ENCODE measurements at places on chromosomes 2 and 18.
A peak's percentile ranks its signal among the peaks of the same experiment; 100 is the strongest.

- no peak for DNase-seq
- H3K36me3 ChIP-seq = no peaks in the 10 kb centered on the region
- H3K4me3 ChIP-seq = no peak overlapping the region
- no peak overlapping the region for H3K27ac ChIP-seq
- H3K27me3 ChIP-seq = no peaks in the 10 kb centered on the region
Measured at GRCh38 chr18:21391074-21391673, 149.1 kb downstream of the GREB1L start.

DNA sequence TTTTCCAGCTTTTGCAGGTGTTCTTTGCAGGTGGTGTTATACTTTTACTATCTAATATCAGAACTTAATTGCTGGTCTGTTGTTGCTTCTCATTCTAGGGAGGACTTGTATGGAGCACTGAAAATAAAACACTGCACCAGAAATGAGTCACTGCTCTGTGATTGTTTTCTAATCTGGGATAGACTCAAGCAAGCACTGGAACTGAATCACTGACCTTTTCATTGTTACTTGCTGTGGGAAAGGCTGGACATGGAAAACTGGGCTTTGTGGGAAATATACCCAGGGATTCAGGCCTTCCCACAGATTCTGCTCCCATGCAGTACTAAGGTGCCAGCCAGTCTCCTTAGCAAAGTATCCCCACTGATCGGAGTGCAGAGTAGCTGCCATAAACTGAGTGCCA, 470.0 kb upstream of the GCFC2 start:
- no peaks in the 10 kb centered on the region for H3K36me3 ChIP-seq
- H3K4me1 ChIP-seq = no peaks in the 10 kb centered on the region
- H3K4me3 ChIP-seq = no peak overlapping the region
- no peak for DNase-seq
- H3K27me3 ChIP-seq = no peaks in the 10 kb centered on the region

DNA sequence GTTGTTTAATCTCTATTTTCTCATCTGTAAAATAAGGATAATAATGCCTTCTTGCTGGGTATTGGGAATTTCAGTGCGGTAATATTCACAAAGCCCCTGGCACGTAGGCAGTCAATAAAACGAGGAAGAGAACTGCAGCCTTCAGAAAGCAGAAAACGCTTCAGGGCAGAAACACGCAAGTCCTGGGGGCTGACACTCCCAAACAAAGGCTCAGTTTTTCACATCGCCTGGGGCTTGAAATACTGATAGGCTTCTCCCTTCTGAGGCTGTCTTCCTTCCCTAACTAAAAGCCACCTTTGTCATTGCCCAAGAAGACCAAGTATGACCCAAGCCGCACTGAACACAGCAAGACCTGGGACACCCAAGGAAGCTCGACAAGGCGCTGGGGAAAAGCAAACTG, 32.4 kb downstream of the TMEM177 start:
- H3K27ac ChIP-seq = no peak overlapping the region
- H3K36me3 ChIP-seq = no peaks in the 10 kb centered on the region
- H3K4me1 ChIP-seq = no peaks in the 10 kb centered on the region
- no peaks in the 10 kb centered on the region for H3K27me3 ChIP-seq

- no peak overlapping the region for H3K4me3 ChIP-seq
- peaks cover 2% of the 10 kb centered on the region for H3K27me3 ChIP-seq
- DNase-seq = no peak
Measured at GRCh38 chr2:29839306-29839705, 82.1 kb downstream of the ALK start.

DNA sequence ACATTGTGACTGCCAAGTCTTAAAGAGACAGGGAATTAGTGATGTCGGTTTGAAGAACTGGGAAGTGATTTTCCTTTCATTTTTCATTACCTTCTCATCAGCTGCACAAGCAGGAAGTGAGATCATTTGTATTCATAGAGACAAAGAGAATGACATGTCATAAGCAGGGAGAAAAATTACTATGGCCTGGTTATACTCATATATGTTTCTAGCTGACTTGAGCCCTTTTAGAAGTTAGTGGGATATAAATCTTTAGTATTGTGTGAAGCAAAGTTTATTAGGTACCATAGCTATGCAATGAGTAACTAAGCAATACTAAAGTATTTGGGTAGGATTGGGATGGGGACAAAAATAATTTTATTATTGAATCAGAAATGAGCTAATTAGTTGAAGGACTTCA, 284.1 kb downstream of the PID1 start:
- no peaks in the 10 kb centered on the region for H3K4me1 ChIP-seq
- no peaks in the 10 kb centered on the region for H3K36me3 ChIP-seq
- no peak overlapping the region for H3K4me3 ChIP-seq
- H3K27me3 ChIP-seq = no peaks in the 10 kb centered on the region

DNA sequence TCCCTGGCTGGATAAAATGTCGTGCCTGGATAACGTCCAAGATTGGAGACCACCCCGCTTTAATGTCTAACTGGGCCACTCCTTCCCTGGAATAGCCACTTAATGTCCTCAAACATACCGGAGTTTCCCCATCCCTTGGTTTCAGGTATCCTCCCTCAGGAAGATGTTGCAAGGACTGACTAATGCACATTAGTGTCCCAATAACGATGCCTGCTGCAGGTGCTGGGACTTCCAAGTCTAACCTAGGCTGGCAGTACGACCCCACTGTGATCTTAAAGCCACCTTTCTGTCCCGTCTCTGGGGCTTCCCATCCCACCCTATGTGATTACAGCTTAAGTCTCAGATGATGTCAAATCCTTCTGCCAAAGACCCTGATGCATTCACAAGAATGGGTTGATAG, 1.1 kb upstream of the ATP6V1C2 start:
- no peaks in the 10 kb centered on the region for H3K36me3 ChIP-seq
- H3K27me3 ChIP-seq = peaks cover 31% of the 10 kb centered on the region
- no peak for DNase-seq
- no peak overlapping the region for H3K4me3 ChIP-seq
- peaks cover 9% of the 10 kb centered on the region for H3K4me1 ChIP-seq
- H3K27ac ChIP-seq = no peak overlapping the region

DNA sequence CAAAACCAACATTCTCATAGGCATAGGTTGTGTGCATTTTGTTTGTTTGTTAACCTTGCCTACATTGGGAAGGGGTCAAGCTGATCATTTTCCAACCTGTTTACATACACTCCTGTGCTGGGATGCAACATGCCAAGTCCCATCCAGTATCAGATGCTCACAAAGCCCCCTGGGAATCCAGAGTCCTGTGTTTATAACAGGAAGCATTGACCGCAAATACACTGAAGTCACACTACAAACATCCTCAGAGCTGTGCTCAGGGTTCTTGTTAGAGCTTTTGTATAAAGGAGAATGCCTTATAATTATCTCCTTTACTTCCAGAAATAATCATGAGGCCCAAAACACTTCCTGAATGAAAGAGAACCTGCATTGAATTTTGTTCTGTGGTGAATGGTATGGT, 488.7 kb upstream of the TCF4 start:
- no peak for DNase-seq
- H3K27ac ChIP-seq = no peak overlapping the region
- no peaks in the 10 kb centered on the region for H3K4me1 ChIP-seq
- no peaks in the 10 kb centered on the region for H3K36me3 ChIP-seq
- no peaks in the 10 kb centered on the region for H3K27me3 ChIP-seq

- H3K27me3 ChIP-seq = no peaks in the 10 kb centered on the region
- peak overlapping the region; percentile 88 for H3K27ac ChIP-seq
- peak; percentile 66 for DNase-seq
Measured at GRCh38 chr2:27370816-27371620, 602 bp downstream of the SNX17 start.

- no peak overlapping the region for H3K4me3 ChIP-seq
- DNase-seq = no peak
- no peaks in the 10 kb centered on the region for H3K4me1 ChIP-seq
- H3K36me3 ChIP-seq = no peaks in the 10 kb centered on the region
Measured at GRCh38 chr2:177689623-177690022, 297.1 kb downstream of the AGPS start.

GRCh38 chr2:236997069-236997715, 88.5 kb upstream of the COPS8 start:
- H3K27ac ChIP-seq = no peak overlapping the region
- H3K36me3 ChIP-seq = no peaks in the 10 kb centered on the region
- peaks cover 4% of the 10 kb centered on the region for H3K27me3 ChIP-seq
- DNase-seq = no peak

GRCh38 chr2:10863837-10864236, 47.9 kb upstream of the KCNF1 start:
- peaks cover 12% of the 10 kb centered on the region for H3K4me1 ChIP-seq
- no peak overlapping the region for H3K27ac ChIP-seq
- peaks cover 8% of the 10 kb centered on the region for H3K27me3 ChIP-seq
- H3K36me3 ChIP-seq = no peaks in the 10 kb centered on the region

DNA sequence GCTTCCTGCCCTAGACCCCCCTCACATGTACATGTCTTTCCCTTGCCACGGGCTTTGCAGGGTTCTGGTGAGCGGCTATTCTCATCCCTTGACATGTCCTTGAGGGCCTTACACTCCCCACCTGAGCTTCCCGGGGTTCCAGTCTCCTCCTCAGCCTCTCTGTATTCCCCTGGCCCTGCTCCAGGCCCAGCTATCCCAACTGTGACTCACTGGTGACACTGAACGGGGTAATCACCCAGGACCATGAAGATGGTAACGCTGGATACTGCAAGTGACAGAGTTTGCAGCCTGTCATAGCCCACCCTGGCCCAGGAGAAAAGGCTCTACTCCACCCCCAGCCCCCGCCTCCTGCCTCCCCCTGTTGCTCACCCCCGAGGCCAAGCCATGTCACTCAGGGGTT, 27.3 kb downstream of the KIF3C start:
- H3K27ac ChIP-seq = no peak overlapping the region
- H3K27me3 ChIP-seq = no peaks in the 10 kb centered on the region
- no peak overlapping the region for H3K4me3 ChIP-seq
- H3K4me1 ChIP-seq = no peaks in the 10 kb centered on the region
- DNase-seq = no peak

- peaks cover 39% of the 10 kb centered on the region for H3K4me1 ChIP-seq
- H3K4me3 ChIP-seq = no peak overlapping the region
- DNase-seq = no peak
- peak overlapping the region; percentile 86 for H3K27ac ChIP-seq
- no peaks in the 10 kb centered on the region for H3K27me3 ChIP-seq
Measured at GRCh38 chr2:27085673-27086089, 891 bp upstream of the KHK start.

DNA sequence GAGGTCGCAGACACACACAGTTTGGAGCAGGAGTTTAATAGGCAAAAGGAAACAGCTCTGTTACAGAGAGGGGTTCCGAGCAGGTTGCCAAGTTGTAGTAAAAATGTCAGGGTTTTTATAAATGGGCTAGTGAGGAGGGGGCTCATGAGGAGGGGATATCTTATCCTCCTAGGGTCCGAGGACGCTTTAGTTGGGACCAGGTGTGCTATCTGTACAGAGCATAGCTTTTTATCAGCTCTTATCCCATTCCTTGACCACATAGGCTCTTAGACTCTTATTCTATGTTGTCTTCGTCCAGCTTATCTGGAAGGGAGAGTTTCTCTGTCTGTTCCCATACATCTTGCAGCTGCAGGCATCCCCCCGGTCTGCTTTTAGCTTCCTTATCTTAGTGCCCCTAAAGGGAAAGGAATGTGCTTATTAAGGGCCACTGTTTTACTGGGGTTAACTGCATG, 44.7 kb downstream of the PDK1 start:
- H3K4me3 ChIP-seq = no peak overlapping the region
- H3K36me3 ChIP-seq = peaks cover 75% of the 10 kb centered on the region
- no peak overlapping the region for H3K27ac ChIP-seq
- no peaks in the 10 kb centered on the region for H3K4me1 ChIP-seq
- H3K27me3 ChIP-seq = no peaks in the 10 kb centered on the region
- no peak for DNase-seq

GRCh38 chr2:25844089-25844488, 34.2 kb downstream of the ASXL2 start:
- H3K27ac ChIP-seq = no peak overlapping the region
- no peak for DNase-seq
- H3K27me3 ChIP-seq = no peaks in the 10 kb centered on the region
- peaks cover 42% of the 10 kb centered on the region for H3K36me3 ChIP-seq
- H3K4me1 ChIP-seq = no peaks in the 10 kb centered on the region

GRCh38 chr18:70037431-70038061, 89.9 kb upstream of the CD226 start:
- H3K27ac ChIP-seq = no peak overlapping the region
- no peaks in the 10 kb centered on the region for H3K4me1 ChIP-seq
- DNase-seq = no peak
- H3K27me3 ChIP-seq = no peaks in the 10 kb centered on the region
- H3K4me3 ChIP-seq = no peak overlapping the region

DNA sequence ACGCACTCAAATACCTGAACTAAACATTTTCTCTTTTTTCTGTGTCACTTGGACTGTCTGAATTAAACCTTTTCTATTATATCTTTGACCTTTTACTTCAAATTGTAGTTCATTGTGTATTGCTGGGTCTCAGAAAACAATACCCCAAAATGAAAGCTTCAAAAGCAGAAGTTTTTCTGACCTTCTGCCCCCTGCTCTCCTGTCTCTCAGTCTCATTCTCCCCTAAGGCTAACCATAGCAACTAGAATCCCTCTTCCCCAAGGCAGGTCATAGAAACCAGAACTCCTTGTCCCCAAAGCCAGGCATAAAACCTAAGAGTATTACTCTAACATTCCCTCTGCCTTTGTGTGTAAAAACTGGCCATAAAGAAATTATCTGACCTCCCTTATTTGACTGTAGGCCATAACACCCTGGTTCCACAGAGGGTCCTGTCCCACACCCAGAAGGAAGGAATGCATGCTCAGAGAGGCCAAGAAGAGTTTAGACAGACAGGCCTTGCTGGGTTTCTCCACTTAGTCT, 93.5 kb upstream of the B3GNT2 start:
- H3K27me3 ChIP-seq = no peaks in the 10 kb centered on the region
- no peaks in the 10 kb centered on the region for H3K36me3 ChIP-seq
- H3K4me3 ChIP-seq = no peak overlapping the region
- H3K4me1 ChIP-seq = no peaks in the 10 kb centered on the region
- no peak for DNase-seq

DNA sequence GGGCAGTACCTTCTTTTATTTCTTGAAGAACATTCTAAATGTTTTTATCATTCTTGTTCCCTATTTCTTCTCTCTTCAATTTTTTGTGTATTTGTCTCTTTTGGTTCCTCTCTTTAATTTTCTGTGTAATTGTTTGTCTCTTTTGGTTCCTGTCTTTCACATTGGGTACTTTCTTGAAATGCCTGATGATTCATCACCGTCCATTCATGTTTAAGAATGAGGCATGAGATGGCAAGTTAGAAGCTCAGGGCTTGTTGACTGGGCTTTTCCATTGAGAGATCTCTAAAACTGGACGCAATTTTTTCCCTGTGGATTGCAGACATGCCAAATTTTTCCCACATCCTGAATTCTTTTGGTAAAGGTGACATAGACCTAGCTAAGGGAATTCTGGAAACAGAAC, 33.7 kb upstream of the IL1R2 start:
- H3K27ac ChIP-seq = no peak overlapping the region
- no peak overlapping the region for H3K4me3 ChIP-seq
- H3K27me3 ChIP-seq = no peaks in the 10 kb centered on the region
- H3K4me1 ChIP-seq = no peaks in the 10 kb centered on the region
- no peak for DNase-seq

DNA sequence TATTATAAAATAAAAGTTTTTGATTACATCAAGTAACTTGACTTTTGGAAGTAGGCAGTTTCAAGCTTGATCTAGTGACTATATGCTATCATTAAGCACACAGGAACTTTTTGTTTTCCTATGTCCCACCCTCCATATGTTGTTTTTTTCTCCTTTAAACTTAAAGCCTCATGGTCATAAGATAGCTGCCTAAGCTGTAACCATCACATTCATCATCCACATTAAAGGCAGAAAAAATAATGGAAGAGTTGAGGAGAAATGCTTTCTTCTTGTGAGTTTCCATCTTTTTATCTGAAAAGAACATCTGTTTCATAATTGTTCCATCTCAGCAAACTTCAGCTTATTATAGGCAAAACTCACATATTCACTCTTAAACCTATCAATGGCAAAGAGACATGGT, 630.4 kb downstream of the STK39 start:
- no peak overlapping the region for H3K4me3 ChIP-seq
- no peaks in the 10 kb centered on the region for H3K36me3 ChIP-seq
- no peaks in the 10 kb centered on the region for H3K4me1 ChIP-seq
- no peaks in the 10 kb centered on the region for H3K27me3 ChIP-seq
- no peak for DNase-seq

All from CD4-positive, CD25-positive, alpha-beta regulatory T cell (primary cell).